ENCODE measurements at places on chromosomes 7 and 10.
A peak's percentile ranks its signal among the peaks of the same experiment; 100 is the strongest.

- DNase-seq, result no peak
These were observed 503.0 kb upstream of the FOXK1 start for GRCh38 chr7:4178916-4179687.

- DNase-seq, result peak; percentile 54
These were observed at the start of gene SH3PXD2A for GRCh38 chr10:103855424-103855823. Gene SH3PXD2A, minus strand, starts transcription at chr10:103855576. Its CDS starts 310 bp downstream, at chr10:103855266.

DNA sequence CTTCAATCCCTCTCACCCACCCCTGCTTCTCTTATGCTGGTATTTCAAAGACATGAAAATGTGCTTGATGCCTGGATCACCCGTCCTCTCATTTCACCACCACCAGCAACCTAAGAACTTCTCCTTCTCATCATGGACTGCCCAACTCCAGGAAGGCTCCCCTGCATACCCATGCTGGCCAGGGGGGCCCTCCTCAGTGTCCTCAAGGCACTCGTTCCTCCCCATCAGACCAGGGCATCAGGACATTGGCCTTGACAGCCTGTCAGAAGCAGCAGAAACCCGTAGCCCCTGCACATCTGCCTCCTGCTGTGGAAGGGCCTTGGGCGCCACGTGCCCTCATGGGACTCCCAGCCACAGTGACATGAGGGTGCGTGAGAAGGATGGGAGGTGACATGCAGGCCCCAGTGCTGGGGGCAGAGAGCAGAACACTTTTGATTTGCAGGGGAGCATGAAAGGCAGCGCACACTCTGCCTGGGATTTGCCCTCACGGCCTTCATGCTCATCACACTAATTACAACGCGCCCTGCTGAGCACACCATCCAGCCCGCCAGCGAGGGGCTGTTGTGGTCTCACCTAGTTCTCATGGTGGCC is 1.9 kb upstream of the HSPA12A start:
- DNase-seq, result no peak

- DNase-seq, result no peak
These were observed 23.7 kb downstream of the CYP26A1 start for GRCh38 chr10:93097386-93097785.

GRCh38 chr10:43969506-43969905 is 320.8 kb upstream of the ZNF32 start:
- DNase-seq, result no peak

GRCh38 chr10:133455196-133455595 is 1.5 kb downstream of the SCART1 start:
- DNase-seq, result no peak

DNA sequence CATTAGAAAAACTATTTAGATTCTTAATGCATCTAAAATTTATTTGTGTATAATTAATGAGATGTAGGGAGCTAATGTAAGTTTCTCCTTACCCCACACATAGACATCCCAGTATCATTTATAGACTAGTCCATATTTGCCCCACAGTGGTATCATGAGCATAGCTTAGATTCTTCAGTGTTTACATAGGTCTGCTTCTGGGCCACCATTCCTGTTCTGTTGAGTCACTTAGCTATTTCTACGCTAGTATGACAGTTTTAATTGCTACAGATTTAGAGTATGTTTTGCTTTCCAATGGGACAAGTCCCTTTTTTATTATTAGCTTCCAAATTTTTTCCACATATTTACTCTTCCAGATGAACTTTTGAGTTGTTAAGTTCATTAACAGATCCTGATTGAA is 69.4 kb downstream of the MCMBP start:
- no peak for DNase-seq

DNA sequence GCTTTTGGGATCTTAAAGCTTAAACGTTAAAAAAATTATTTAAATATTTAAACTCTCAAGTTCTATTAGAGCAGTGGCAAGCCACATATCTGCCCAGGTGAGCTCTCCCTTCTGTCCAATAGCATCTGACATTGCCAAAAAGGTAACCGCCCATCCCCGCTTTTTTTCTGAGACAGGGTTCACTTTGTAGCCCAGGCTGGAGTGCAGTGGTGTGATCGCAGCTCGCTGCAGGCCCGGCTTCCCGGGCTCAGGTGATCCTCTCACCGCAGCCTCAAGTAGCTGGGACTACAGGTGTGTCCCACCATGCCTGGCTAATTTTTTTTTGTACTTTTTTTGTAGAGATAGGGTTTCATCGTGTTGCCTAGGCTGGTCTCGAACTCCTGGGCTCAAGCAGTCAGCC is 83.2 kb downstream of the RBM33 start:
- no peak for DNase-seq

Data from GM20000 (cell line).